Right ventricle myocardium superior (tissue), 1 donor: ENCODE measurements at places on chromosomes 6 and 20. TPM values are rescaled to one million over a fixed set of nuclear protein-coding genes. Genes with fewer than 3 reads are reported as not detected.

Gene GGTLC1
- not detected for total RNA-seq

Gene ULBP3
- 0.83 TPM for total RNA-seq

Gene PFDN4
- total RNA-seq: 26.8 TPM

Gene RIMS1
- 0.91 TPM for total RNA-seq

Gene PABPC1L
- total RNA-seq: 2.7 TPM
